WTC11 (cell line): ENCODE measurements at places on chromosomes 1 and 21.

GRCh38 chr1:151062741-151063371, 2.7 kb downstream of the MLLT11 start:
- no peak for DNase-seq

DNA sequence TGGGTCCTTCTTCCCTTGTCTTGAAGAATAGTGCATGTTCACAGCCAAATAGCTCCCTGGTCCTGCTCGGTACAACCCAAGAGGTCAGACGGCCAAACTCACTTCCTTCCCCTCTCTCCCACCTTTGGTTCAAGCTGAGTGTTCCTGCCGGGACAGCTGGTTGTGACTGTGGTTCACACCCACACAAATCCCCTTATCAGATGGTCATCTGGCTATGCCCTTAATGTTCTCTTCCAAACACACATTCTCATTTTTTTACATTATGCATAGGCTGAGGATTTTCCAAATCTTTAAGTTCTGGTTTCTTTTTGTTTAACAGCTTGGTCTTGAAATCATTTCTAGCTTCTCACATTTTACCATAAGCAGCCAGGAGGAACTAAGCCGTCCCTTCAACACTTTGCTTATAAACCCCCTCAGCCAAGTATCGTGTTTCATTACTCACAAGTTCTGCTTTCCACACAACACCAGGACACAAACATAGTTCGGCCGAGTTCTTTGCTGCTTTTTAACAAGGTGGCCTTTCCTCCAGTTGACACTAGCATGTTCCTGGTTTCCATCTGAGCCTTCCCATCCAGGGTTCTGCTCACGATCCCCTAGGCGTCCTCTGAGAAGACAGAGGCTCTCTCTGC, 19.7 kb upstream of the TSPEAR start:
- DNase-seq, result no peak

GRCh38 chr1:153380711-153381110, 5.3 kb upstream of the S100A12 start:
- no peak for DNase-seq

DNA sequence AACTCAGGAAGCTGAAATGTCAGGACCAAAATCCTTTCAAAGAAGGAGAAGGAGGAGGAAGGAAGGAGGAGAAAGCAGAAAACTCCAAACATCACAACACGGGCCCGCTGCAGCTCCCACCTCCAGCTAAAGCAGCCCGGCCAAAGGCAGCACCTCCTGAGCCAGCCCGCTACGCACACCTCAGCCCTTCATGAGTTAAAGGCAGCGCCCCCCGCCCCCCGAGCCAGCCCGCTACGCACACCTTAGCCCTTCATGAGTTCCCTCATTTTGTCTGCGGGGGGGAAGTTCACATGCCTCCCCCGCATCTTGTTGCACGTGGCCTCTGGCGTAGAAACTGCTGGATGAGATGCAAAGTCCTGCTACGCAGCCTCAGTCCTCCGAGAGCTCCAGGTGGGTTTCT, 90.7 kb upstream of the ARHGEF16 start:
- DNase-seq, result no peak

DNA sequence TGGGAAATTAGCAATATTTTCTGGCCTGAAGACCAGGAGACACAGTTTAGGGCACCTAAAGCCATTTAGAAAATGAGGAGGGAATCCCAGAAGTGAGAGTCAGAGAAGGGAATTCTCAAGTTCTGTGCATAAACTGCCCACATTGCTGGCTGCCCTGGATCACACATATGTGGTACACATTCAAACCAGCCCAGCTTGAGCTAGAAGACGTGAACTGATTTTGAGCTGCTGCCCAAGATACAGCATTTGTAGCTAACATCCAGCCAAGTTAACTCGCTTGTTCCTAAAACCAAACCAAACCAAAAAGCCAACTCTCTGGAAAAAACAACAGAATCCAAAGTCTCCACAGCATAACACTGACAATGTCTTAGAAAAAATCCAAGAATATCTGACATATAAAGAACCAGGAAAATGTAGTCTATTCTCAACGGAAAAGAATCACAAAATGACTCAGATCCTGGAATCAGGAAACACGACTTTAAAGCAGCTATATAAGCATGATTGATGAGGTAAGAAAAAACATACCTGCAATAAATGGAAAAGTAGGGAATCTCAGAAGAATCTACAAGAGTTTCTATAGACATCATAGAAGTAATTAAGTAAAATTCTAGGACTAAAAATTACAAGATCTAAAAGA, 18.2 kb upstream of the QSOX1 start:
- no peak for DNase-seq

- DNase-seq, result peak; percentile 75
Measured at GRCh38 chr1:77888781-77889642, 588 bp downstream of the NEXN start.

DNA sequence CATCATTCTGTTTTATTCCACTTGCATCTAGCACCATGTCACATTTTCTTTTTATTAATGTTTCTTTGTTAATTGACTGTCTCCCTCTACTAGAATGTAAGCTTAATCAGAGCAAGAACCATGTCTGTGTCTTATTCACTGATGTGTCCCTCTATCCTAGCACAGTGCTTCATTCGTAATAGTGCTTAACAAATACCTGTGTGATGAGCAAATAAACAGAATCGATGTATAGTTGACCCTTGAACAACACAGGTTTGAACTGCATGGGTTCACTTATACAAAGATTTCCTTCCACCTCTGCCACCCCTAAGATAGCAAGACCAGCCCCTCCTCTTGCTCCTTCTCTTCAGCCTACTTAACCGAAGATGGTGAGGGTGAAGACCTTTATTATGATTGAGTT, 42.9 kb upstream of the MAN1A2 start:
- DNase-seq, result no peak

- no peak for DNase-seq
Measured at GRCh38 chr1:36157115-36157903, 1.3 kb downstream of the MAP7D1 start.

GRCh38 chr1:241063276-241063675, 293.7 kb downstream of the RGS7 start:
- no peak for DNase-seq
